ENCODE measurements at places on chromosomes 5 and 9. TPM values are rescaled to one million over a fixed set of nuclear protein-coding genes. Genes with fewer than 3 reads are reported as not detected.

DNA sequence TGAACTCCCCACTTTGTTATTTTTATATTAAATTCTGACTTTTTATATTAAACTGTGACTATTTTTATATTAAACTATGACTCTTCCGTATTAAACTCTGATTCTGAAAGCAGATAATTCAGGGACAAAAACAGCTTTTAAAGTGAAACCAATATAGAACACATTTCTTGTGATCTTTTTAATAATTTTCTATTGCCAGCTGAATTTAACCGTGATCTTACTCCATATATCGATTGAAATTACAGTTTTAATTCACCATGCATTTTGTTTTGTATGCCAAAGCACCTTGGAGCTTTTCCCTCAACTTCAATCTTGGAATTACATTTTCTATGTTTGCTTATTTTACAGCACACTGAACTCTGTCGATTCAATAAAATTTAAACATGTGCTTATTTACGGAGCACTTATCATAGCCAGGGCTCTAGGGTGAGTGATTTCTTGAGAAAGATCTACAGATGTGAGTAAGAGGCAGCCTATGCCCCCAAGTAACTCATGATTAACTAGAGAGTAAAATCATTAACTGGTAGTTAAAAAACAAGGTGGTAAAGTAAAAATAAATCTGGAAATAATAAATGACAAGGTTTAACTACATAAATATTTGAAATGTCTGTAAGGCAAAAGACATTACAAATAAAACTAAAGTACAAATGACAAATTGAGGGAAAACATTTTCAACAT, 72.9 kb upstream of the ALDH1B1 start:
- no peak for DNase-seq

GRCh38 chr9:109733690-109734089, 46.3 kb upstream of the PALM2AKAP2 start:
- no peak for DNase-seq

DNA sequence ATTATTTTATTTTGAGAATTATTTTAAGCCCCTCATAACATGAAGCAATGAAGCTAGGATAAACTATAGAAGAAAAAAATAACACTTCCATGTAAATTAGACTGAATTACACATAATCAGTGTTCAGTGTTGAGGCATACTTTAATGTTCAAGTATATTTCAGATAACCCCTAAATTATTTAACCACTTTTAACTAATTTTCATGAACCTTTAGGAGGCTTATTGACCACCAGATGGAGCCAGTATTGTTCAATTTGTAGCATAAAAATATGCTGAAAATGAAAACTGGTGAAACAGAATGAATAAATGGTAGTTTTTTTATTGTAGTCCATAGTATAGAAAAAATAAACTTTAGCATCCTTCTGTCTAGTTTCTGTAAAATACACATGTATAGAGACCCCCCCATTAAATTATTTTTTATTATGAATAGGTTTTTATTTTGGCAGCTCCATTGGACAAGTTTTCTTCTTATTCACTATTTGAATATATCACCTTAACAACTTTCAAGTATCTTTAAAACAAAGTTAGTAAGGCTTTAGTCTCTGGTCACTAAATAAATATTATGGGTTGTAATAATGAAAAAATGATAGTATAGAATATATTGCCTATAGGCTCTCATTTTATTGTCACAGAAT, 190.1 kb downstream of the CWC27 start:
- DNase-seq, result no peak

DNA sequence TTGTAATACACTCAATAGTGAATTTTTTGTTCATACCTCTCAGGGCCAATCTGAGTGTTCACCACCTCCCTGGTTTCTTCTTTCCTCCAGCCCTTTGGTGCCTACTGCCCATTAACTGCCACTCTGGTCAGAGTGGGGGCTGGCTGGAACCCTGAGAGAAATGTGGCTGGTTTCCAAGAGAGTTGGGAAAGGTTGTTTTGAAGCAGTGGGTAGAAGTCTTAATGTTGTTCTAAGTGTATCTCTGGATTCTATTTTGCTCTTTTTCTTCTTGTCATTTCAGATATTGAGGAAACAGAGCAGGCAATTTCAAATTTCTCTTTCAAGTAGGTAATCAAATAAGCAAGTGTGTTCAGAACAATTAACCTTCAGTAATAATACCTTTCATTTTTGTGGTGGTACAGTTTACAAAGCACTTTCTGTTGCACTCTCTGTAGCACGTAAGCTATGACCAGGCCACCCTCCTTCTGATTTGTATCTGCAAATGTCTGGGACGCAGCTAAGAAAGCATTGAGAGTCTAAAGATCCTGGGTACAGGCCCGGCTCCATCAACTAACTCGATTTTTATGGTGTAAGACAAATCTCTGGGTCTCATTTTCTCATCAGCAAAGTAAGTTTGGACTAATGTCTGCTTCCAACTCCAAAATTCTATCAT, 8.4 kb downstream of the SLC1A3 start:
- DNase-seq, result no peak

GRCh38 chr5:156914371-156914737, 48.7 kb downstream of the TIMD4 start:
- DNase-seq, result no peak

GRCh38 chr5:96327722-96328121, 105.3 kb downstream of the PCSK1 start:
- DNase-seq, result no peak

DNA sequence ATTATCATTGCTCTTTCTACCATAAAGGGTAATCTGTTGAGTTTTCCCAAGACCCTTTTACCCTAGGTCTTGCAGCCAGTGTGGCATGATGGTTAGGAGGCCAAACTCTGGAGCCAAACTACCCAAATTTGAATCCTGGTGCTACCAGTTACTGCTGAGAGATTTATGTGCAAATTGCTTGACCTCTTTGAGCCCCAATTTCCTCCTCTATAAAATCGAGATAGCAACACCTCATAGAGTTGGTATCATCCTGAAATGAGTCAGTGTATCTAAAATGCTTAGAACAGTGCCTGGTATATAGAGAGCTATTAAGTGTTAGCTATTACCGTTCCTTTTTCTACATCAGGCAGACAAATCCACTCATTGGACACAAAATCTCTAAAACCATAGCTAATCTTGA, 43.0 kb downstream of the ACTBL2 start:
- DNase-seq, result no peak

GRCh38 chr5:98796197-98796972, 22.9 kb downstream of the RGMB start:
- peak; percentile 56 for DNase-seq

DNA sequence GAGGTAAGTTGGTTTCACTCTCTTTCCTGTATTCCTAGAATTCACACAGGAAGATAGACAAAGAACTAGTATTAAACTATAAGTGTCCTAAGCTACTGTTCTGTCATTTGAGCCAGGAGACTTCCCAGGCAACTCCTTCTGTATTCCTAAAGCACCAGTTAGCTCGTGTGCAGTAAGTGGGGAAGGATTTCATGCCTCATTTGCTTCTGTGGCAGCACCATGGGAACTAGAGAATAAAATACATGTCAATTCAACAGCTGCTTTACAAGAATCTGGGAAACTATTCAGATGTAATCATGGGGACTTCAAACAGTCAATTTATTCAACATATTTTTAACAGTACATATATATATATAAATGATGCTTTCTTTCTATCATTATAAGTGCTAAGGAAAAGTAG, 762.3 kb downstream of the PRELID2 start:
- no peak for DNase-seq

GRCh38 chr9:118088090-118088489, 383.9 kb downstream of the TLR4 start:
- no peak for DNase-seq

DNA sequence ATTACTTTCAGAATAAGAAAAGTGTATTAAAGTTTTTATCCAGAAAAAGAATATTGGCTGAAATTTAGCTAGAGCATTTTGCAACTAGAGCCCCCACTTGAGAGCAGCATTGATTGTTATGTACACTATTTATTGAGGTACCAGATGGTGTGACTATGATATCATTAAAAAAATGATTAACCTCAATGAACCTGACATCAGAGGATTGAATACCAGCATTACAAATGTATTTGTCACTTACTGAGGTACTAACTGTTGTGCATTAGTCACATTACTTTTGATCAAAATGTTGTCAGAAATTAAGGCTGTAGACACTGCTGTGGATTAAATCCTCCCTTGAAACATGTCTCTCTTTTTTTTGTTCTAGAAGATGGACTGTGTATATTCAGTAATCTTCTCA, 127.8 kb upstream of the DHFR start:
- DNase-seq, result no peak

GRCh38 chr5:151238303-151238741, 14.4 kb upstream of the CCDC69 start:
- DNase-seq, result no peak

- DNase-seq, result no peak
Measured at GRCh38 chr9:5988265-5988664, 27.2 kb downstream of the RANBP6 start.

DNA sequence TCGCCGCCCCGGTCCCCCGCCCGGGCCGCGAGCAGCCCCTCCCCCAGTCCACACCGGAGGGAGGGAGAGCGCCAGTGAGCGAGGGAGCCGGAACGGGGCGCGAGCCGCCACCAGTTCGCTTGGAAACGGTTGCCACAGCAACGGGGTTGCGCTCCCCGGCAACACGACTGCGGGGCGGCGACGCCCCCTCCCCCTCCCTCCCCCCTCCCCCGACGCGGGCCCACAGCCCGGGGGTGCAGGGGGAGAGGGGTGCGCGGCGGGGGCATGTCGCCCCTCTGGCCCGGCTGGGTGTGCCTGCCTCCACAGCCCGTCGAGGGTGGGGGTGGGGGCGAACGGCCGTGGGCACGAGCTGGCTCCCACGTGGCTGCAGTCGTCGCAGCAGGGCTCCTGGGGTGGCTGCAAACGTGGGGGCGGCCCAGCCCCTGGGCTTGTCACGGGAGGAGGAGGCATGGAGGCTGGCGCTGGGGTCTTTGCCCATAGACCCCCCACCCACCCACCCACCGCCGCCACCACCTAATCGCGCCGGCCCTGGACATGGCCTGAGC, 524 bp downstream of the PRR7 start:
- peak; percentile 70 for DNase-seq

DNA sequence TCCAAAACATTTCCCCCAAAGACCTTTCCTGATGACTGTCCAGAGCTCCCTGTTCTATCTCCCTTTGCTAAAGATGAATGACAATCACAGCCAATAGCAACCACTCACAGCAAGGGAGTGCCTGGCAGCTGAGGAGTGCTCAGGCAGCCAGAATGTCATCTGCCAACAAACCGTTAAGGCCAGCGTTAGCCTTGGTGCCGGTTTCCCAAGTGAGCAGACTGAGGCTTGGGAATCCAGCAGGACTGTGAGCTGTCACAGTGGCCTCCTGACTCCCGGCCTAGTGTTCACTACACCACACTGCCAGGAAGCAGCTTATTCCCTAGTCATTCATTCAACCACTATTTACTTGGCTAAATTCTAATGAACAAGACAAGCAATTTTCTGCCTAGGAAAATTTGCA, 24.7 kb downstream of the STK10 start:
- DNase-seq, result no peak

- DNase-seq, result no peak
Measured at GRCh38 chr5:143249851-143250250, 153.6 kb downstream of the NR3C1 start.

DNA sequence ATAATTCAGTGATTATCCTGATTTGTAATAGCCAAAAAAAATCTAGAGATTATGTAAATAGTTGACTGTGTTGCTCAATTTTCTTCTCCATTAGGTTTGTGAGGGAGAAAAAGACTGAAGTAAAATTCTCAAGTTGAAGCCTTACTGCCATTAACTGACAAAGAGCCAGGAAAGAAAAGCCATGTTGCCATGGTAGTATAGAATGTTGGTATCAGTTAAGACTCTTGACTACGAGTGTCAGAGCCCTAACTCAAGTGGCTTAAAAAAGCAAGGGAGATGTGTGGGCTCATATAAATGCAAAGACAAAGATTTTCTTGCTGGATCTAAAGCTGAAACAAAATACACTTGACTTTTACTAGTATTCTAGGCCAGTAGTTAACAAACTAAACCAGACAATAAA, 571.7 kb downstream of the KCTD16 start:
- DNase-seq, result no peak

- no peak for DNase-seq
Measured at GRCh38 chr9:75876999-75877640, 13.4 kb upstream of the PCSK5 start.

The SLC6A7 gene
- total RNA-seq, result not detected

The ADAMTSL1 gene
- total RNA-seq, result 2.5 TPM

The PHYKPL gene
- 53.9 TPM for total RNA-seq

The FUT7 gene
- 0.14 TPM for total RNA-seq

The KIF12 gene
- total RNA-seq, result not detected

The ABCA2 gene
- 37.1 TPM for total RNA-seq

The EGFLAM gene
- total RNA-seq, result 9.1 TPM
